Stimulated activated CD4-positive, alpha-beta T cell treated with anti-CD3 and anti-CD28 coated beads, Interleukin-4, amount 100 ng/mL, for 48 hours (primary cell): ENCODE measurements at places on chromosomes 16 and 17.
A peak's percentile ranks its signal among the peaks of the same experiment; 100 is the strongest.

DNA sequence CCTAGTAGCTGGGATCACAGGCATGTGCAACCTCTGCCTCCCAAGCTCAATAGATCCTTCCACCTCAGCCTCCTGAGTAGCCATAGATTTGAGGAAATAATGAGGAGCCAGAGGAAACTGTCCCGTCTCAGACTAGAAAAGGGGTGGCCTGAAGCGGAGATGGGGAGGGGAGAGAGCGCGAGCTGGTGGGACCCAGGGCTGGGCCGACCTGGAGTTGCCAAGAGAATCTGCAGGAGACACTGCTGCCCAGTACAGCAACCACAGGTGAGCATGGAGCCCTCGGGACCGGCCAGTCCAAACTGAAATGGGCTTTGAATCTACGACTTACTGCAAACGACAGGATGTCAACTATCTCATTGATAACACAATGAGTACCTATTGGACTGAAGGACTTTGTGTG lies 24.3 kb downstream of the CD300A start:
- DNase-seq = no peak

- no peak for DNase-seq
Measured at GRCh38 chr17:67532326-67532871, 155.3 kb downstream of the PITPNC1 start.

DNA sequence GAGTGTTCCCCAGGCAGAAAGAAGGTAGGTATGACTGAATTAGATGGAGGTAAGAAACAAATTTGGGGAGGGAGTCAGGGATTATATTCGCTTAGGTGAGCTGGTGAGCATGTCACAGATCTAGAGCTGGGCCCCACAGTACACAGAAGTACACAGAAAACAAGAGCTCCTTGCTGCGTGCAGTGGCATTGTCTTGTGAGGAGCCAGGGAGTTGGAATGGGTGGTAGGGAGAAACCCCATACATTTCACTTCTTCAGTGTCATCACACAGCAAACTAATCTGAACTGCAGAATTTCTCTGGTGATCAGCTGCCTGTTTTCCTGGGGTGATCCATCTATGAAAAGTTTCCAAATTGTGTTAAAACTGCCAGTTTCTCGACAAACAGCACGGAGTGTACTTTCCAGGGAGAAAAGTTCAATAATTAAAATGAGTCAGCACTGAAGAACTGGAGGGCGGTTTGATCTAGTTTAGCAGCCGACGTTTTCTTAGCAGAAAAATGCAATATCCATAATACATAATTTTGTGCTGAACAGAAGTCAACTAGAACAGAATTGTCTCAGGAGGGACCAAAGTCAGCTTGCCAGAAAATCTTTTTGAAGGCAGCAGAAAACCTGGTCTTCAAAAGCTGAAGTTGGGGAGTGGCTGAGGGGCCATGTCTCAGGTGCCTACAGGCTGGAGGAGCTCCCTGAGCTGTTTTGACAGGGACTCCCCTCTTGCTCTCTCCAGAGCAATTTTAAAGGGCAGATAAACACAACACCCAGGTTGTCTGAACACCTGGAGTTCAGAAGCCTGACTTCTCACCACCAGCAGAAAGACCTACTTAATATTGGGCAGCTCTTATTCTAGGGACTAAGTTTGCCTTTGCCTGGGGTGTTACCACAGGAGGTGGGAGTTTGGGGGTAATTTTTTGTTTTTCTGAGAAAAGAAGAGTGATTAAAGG lies 448.6 kb downstream of the CA10 start:
- DNase-seq = no peak

DNA sequence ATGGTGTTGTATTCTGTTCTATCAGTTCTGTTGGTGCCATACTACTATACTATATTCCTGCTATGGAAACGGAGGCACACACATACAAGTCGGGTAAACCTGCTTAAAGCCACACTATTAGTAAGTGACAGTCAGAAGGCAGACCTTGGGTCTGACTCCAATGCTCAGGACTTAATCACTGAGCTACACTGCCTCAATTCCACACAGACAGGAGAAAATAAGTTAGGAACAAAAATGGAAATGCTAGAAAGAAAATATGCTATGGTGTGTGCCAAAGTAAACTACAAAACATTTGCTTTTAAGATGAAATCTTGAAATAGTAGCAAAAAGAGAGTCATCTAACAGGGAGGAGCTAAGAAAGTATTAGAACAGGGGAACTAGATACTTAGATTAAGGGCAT lies 48.1 kb downstream of the MYO1D start:
- no peak for DNase-seq

- no peak for DNase-seq
Measured at GRCh38 chr17:75588596-75589011, 1.0 kb downstream of the MYO15B start.

GRCh38 chr17:74785981-74786360 lies 9.8 kb upstream of the NAT9 start:
- no peak for DNase-seq

GRCh38 chr17:32241640-32242039 lies 24.0 kb upstream of the RHBDL3 start:
- DNase-seq = no peak

DNA sequence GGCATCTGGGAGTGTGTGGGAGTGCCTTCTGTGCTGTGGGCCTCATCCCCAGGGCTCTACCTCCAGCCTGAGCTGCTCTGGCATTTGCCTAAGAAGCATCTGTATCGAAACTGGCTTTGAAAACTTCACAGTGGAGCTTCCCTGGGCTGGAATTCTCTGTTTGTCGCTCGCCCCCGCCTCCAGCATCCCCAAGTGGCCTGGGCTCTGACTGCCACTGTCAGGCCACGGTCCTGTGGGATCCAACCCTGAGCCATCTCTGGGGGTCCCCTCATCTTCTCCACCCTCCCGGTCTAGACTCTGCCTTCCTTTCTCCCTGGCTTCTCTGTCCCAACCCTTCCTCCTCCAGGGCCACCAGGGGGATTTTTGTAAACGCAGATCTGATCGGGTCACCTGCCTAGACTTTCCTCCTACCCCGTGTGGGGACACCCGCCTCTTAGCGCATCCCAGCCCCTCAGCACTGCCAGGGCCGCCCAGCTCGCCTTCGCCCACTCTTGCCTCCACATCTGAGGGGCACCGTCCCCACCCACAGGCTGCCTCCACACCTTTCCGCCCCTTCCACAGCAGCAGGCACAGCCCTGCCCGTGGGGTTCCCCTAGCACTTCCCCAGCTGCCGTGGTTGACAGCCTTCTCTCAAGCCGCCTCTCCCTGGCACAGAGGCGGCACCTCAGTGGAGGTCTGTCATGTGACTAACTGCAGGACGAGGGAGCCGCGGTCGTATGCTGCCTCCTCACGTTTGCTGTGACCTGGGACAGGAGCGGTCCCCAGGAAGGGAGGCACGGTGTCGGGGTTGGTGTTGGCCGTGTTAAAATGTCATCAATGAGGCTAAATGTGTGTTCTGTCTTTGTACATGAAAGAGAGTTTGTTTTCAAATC lies 12.0 kb downstream of the TBC1D24 start:
- peak; percentile 54 for DNase-seq

DNA sequence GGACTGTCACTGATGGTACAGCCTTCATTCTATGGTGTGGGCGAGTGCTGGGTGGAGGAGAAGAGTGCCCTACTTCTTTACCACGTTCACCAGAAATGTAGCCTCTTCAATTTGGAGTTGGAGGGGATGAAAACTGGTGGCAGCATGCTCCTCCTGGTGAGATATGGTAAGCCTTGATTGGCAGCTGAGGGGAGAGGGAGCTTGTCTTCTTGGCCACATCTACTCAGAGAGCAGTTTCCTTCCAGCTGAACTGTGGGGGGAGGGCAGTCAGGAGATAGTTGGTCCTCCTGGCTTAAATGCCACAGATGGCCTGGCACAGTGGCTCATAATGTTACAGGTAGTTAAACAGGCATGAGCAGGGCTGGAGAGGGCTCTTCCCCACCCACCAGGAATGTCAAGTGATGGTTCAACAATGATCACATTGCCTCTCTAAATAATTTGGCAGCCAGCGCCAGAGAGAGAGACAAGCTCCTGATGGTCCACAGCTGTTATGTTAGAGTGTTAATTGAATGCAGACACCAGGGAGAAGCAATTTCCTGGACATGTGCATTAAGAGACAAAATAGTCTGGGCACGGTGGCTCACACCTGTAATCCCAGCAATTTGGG lies 9.0 kb upstream of the MAPK3 start:
- no peak for DNase-seq

GRCh38 chr17:6641247-6641863 lies 495 bp downstream of the TXNDC17 start:
- DNase-seq = no peak

- DNase-seq = peak; percentile 7
Measured at GRCh38 chr17:67223924-67224323, 21.1 kb downstream of the HELZ start.

GRCh38 chr17:29158488-29159275 lies 21.5 kb downstream of the MYO18A start:
- no peak for DNase-seq

- DNase-seq = no peak
Measured at GRCh38 chr17:81402530-81402941, 7.3 kb downstream of the BAHCC1 start.

DNA sequence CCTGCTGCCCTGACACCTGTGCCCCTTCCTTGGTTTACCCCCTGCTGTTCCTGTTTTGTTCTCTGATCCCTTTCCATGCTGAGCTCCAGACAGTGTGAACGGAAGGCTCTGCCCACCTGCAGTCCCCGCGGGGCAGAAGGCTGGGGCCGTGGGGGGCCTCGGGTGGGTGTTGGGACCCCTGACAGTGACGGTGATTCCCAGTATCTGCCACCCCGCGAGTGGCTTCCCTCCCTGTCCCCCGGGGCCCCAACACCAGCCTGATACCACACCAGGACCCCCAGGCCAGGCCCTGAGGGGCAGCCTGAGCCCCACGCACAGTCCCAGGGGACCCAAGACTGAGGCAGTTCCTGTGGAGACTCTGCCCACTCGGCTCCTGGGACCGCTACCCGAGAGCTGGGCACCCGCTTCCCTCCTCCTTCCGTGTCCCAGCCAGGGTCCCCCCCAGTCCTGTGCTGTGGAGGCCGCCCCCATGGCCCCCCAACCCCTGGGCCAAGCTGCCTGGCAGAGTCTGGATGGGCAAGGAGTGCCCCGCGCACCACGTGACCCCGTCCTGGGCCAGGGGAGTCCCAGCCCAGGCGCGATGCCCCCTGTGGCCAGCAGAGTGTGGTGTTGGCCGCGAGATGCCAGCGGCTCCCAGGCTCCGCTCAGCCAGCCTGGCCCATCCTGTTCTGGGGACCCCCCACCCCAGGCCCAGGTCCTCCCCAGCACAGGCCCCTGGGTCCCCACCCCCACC lies 10.0 kb upstream of the C1QTNF8 start:
- DNase-seq = peak; percentile 36

DNA sequence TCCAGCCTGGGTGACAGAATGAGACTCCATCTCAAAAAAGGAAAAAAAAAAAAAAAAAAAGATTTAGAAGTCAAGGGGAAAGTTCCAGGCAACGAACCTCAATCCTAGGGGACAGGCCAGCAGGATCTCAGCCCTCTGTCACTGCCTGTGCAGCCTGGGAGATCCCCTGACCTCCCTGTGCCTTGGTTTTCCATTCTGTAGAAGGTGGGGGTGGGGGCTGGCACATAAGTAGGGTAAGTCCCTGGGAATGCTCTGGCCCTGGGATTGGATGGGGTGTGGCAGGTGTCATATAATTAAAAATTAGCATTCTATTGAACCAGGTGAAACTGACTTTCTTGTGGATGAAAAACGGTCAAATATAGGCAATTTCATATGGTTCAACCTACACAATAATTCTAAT lies 90.5 kb downstream of the C16orf78 start:
- no peak for DNase-seq

DNA sequence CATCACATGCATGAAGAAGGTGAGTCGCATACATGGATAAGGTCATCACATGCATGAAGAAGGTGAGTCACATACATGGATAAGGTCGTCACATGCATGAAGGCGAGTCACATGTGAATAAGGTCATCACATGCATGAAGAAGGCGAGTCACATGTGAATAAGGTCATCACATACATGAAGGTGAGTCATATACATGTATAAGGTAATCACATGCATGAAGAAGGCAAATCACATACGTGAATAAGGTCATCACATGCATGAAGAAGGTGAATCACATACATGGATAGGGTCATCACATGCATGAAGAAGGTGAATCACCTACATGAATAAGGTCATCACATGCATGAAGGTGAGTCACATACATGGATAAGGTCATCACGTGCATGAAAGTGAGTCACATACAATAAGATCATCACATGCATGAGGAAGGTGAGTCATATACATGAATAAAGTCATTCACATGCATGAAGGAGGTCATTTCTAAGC lies 105.1 kb upstream of the SDK2 start:
- no peak for DNase-seq

GRCh38 chr17:1591474-1592090 lies 29.0 kb upstream of the PITPNA start:
- DNase-seq = no peak

DNA sequence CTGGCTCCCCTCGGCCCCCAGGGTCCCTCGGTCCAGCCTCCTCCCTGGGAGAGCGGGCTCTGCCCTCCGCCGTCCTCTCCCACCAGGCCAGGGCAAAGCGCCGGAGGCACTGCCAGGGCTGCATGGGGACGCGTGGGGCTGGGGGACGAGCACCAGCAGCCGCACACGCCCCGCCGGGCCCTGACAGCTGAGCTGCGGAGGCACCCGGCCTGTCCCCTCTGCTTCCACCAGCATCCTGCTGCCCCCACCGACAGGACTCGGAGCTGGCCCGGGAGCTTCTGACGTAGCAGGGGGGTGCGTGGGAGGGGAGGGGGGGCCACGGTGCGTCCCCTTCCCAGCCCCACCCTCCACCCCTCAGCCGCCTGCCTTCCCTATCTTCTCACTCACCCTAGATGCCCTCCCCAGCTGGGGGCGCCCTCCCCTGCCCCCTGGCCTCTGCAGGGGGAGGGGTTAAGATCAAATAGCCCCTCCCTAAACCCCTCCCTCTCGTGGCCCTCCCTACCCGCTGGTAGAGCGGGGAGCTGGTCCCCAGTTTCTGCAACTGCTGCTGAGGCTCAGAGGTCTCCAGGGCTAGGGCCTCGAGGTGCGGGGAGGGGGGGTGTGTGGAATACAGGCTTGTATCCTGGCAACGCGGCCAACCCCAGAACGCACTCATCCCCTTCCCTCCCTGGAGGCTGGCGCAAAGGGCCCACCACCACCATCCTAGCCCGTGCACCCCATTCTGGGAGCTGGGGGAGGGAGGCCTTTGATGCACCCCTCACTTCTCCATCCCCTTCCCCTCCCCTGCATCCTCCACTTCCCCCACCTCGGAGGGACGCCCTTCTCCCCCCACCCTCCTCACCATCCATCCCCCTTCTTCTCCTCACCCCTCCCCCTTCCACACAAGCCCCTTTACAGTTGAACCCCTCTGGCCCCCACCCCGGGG lies 1.0 kb downstream of the SRCIN1 start:
- peak; percentile 11 for DNase-seq

DNA sequence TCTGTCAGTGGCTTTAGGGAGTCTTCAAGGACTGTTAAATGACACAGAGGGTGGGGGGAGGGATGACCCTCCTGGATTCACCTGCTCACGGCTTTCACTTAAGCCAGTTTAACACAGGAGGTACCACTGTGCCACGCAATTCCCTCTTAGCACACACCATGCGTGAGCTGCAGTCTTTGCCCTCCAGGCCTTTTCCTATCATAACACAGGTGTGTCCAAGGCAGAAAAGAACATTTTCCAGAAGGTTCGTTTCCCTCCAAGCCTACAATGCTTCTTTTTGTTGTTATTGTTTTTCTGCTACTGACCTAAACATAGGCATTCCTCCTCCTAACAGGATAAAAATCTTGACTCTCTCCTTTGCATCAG lies 1.1 kb downstream of the ZFHX3 start:
- DNase-seq = no peak
